SK-N-SH treated with all-trans-retinoic acid at 6 μM for 48 hours (cell line): ENCODE measurements at places on chromosomes 3 and 15.
A peak's percentile ranks its signal among the peaks of the same experiment; 100 is the strongest.

- ATAC-seq, result no peak
Observed at GRCh38 chr3:11120091-11120805, 34.0 kb upstream of the HRH1 start.

DNA sequence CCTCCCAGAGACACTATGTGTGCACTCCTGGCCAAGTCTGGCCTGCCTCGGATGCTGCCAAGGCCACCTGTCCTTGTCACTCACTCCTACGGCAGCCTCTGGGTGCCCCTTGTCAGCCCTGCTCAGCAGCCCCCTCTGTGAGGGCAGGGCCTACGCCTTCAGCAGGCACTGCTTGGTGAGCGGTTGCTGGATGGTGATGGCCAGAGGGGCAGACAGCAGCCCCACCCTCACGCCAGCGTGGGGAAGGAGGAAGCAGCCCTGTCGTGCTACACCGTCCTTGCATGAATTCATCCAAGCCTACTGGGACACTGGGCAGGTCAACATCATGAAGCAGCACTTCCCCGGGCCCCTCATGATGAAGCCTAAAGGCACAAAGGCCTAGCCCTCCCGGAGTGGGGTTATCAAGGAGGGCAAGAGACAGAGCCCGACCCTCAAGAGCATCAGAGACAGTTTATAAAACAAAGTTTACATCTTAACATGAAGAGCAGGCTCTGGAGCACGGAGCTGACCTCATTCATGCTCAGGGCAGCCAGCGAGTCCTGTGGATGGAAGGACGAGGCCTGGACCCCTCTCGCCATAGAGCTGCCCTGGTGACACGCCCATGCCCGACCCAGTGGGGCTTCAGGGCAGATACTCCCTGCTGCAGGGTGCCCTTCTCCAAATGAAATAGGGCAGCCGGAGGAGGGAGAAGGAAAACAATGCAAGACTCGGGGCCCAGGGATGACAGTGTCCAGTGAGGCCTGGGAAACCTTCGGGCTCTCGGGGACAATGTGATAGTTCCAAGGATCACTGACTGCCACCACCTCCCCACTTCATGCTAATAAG, 25.3 kb downstream of the CHDH start:
- ATAC-seq, result no peak

GRCh38 chr3:161038725-161039124, 66.4 kb downstream of the B3GALNT1 start:
- no peak for ATAC-seq

DNA sequence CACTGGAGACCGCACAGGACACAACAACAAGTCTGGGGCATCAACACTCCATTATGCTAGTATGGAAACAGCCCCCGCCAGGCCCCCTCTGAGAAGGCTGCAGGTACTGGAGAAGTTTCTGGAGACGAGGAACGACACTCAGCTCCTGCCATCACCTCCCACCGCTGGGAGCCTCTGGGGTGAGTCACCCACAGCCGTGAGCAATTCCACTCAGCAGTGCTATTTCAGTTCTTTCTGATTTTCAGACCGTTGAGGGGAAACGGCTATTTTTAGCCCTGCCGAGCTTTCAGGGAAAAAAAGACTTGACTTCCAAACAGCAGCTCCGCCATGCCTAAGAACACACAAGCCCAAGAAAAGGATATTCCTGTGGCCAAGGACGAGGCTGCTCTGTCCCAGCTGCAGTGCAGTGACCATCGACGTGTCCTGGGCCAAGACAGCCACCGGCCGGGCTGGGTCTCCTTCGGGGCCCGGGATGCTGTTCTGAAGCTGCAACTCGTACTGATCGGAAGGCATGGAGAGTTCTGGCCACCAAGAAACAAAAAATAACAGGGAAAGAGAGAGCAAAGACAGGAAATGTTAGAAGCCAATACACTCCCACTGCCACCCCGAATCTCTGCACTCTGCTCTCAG, 40.8 kb downstream of the NUP210 start:
- ATAC-seq, result peak; percentile 92

GRCh38 chr15:78012643-78013077, 64.9 kb downstream of the TBC1D2B start:
- no peak for ATAC-seq

GRCh38 chr15:69718436-69718835, 265.8 kb downstream of the RPLP1 start:
- no peak for ATAC-seq

GRCh38 chr3:62379321-62379798, 6.0 kb upstream of the FEZF2 start:
- peak; percentile 13; the same call in 2 of the 3 replicates for ATAC-seq

DNA sequence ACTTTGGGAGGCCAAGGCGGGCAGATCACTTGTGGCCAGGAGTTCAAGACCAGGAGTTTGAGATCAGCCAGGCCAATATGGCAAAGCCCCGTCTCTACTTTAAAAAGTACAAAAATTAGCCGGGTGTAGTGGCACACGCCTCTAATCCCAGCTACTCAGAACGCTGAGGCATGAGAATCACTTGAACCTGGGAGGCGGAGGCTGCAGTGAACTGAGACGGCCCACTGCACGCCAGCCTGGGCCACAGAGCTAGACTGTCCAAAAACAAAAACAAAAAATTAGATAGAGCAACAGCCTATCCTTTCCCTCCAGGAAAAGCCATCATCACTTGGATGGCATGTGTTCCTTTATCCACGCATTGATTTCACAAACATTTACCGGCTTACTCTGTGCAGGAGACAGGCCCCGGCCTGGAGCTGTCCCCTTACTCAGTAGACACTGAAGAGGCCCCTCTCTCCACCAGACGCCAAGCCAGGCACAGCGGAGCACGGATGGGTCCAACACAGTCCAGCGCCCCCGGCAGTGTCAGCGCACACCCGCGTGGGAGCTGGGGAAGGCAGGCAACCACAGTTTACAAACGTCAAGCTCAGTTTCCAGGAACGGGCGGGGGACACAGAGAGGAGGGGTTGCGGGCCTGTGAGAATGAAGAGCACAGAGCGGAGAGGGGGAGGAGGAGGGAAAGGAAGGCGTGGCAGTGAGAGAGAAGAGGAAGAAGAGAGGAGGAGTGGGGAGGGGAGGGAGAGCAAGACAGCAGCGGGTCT, 3.1 kb downstream of the GP5 start:
- no peak for ATAC-seq

- no peak for ATAC-seq
Observed at GRCh38 chr3:23836536-23837230, 30.9 kb downstream of the UBE2E1 start.

GRCh38 chr3:70386043-70386442, 73.6 kb upstream of the MDFIC2 start:
- no peak for ATAC-seq

- peak; percentile 1; the same call in 2 of the 3 replicates for ATAC-seq
Observed at GRCh38 chr3:50122661-50123391, 32.3 kb upstream of the SEMA3F start.

GRCh38 chr3:63135367-63135766, 142.7 kb upstream of the SYNPR start:
- peak; percentile 97 for ATAC-seq

DNA sequence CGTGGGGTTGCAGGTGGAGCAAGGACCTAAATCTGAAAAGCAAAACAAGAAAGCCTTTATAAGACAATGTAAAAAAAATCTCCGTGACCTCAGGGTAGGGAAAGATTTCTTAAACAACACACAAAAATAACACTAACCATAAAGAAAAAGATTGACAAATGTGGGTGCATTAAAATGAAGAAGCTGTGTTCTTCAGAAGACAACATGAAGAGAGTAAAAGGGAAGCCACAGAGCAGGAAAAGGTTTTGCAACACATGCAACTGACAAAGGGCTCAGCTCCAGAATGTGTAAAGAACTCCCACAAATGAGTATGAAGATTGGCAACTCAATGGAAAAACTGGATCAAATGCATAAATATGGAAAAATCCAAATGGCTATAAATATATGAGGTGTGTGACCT, 74.2 kb downstream of the MAGEF1 start:
- ATAC-seq, result no peak

DNA sequence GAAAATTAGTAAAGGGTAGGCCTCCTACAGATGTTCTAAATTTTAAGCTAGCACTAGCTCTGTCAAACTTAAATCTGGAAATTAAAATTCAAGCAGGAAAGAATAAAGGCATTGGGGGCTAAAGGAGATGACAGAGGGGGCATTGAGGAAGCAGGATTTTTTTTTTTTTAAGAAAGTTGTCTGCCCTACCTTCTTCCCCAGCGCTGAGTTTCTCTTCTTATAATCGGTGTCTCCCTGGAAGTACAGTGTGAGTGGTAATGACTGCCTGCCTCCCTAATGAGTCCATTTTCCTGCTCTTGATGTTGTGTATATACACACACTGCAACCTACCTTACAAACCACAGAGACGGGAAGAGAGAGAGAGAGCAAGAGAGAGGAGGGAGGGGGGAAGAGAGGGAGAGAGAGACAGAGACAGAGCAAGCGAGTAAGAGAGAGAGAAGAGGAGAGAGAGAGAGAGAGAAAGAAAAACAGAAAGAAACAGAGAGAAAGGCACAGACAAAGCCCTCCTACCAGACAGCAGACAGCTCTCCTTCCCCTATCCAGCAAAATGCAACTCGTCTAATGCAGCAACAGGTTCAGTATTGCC, 47.0 kb downstream of the ZBTB20 start:
- ATAC-seq, result peak; percentile 93

DNA sequence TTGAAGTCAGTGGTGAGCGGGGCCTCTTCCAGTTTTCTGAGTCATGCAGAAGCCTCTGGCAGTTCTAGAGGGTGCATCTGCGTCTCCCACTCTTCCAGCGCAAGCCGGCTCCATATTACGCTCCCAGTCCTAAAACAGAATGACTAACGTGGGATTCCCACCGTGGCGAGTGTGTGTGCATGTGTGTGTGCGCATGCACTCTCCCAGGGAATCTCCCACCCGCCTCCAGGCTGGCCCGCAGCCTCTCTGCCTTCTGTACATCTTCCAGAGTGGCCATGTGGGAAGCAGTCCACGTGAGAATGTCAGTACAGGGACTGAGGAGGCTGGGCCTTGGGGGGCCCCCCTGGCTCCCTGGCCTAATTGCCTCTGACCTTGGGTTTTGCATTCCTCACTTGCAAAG, 87.7 kb downstream of the LSM3 start:
- ATAC-seq, result 0 out of 3 replicates have a peak, but pooled peaks have one; percentile 24

DNA sequence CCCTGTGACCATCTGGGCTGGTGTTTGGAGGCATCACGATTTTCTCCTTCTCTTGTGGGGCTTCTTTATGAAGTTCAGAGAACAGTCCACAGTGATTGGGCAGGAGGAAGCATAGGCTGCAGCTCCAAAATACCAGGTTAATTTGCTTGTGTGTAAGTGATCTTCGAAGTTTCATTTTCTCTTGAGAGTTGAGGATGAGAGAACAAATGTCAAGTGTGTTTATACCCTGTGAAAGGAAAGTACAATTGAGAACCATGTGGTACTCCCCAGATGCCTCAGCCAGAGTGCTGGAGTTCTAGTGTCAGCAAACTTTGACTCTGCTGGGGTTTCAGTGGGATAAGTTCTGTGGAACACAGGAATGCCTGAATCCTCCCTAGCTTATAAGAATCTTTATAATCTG, 357.1 kb upstream of the CFAP20DC start:
- no peak for ATAC-seq

GRCh38 chr3:172591876-172592771, 68.9 kb upstream of the TNFSF10 start:
- ATAC-seq, result no peak

- peak; percentile 70 for ATAC-seq
Observed at GRCh38 chr15:57118013-57118799, 199.8 kb downstream of the TCF12 start.

- no peak for ATAC-seq
Observed at GRCh38 chr15:59543721-59544547, 67.6 kb upstream of the GCNT3 start.

GRCh38 chr3:53973905-53974304, 82.2 kb upstream of the SELENOK start:
- no peak for ATAC-seq

- no peak for ATAC-seq
Observed at GRCh38 chr3:173064631-173065030, 76.4 kb downstream of the SPATA16 start.

DNA sequence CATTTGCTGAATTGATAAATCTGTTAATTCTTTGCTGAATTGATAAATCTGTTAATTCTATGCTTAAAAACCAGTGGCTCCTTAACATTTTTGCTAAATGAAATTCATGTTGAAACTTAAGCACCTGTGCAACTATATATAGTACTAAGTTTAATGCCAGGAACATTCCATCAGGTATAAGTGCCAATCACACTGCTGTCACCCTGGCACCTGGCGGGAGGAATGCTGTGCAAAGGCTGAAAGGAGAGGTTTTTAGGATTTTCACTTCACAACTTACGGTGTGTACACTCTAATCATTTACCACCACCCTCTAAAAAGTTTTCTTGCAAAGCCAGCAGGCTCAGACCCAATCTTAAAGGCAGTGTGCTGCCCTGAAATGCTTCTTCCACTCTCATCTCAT, 33.5 kb upstream of the MYO5C start:
- ATAC-seq, result no peak

DNA sequence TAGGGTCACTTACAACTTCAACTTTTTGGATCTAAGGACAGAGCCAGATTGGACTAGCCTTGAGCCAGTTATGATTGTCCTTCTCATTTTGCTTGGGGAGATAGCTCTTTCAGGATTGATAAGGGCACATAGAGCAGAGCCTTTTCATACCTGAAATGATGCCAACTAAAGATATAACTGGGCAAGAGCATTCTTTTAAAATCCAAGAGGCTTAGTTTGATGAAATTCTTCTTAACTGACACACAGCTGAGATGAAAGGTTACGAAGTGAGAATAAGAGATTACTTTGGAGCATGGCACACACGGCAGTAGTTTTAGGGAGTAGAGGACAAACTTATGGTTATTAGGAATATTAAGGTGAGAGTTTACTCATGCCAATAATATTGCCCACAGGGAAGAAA, 12.7 kb downstream of the CD200 start:
- no peak for ATAC-seq

DNA sequence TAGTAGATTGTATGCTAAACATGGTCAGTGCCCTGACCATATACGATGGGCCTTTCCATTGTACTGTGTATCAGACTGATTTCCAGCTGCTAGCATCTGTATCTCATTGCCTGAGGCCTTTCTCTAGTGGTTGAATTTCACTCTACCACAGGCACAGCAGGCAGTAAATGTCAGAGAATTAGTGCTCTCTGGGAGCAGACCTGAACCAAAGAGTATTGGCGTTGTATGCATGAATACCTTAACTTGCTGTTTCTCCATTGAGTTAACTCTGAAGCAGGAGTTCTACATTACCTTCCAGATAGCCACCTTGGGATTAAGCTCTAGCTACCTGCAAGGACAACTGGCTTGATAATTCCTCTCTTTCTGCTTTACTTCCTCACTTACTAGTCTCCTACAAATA, 439.2 kb upstream of the EPHA3 start:
- no peak for ATAC-seq

DNA sequence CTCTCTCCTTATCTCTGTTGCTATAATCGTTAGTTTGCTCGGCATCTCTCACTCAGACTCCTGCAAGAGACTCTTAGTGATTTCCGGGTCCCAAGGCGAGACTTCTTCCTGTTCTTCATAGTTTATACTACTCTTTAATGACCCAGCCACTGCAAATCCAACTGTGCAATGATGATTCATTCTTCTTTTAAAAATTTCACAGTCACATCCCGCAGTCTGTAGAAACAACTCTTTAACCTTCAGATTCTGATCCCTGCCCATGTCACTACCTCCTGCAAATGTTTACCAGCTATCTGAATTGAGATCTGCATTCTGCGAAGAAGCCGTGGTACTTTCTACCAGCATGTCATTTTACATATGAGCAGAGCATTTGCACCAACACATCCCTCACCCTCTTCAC, 2.8 kb upstream of the VGLL3 start:
- ATAC-seq, result no peak

- no peak for ATAC-seq
Observed at GRCh38 chr3:31495971-31496665, 36.6 kb upstream of the STT3B start.
